Stimulated activated CD4-positive, alpha-beta T cell treated with anti-CD3 and anti-CD28 coated beads, TNF-alpha, amount 100 ng/mL, for 24 hours (primary cell): ENCODE measurements at places on chromosomes 16 and 17.

DNA sequence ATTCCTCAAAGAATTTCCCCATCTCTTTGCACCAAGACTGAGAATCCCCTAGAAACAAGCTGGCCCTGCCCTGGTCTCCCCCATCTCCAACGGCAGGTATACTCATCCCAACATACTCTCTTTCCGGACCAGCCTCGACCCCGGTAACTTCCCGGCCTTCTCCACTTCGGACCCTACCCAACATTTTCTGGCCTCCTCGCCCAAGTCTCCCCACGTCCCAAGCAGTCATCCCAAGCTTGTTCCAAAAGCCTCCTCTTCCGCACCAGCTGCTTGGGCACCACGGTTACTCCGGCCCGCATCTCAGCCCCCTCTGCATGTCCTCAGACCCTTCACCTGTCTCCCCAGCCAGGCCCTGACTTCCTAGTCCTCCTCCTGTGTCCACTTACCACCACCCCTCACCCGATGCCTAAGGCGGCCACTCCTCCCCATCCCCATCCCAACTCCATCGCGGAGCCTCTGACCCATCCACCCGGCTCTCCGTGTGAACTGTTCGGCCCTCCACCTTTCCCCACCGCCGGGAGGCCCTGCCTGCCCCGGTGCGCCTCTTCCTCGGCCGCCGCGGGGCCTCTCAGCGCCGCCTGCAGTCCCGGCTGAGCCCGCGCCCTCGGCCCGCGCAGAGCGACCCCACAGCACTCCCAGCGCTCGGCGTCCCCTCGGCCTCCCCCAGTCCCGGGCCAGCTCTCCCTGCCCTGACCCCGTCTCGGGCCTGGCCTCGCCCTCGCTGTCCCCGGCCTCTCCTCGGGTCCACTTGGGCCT lies 994 bp downstream of the PITPNA start:
- no peak for DNase-seq

GRCh38 chr16:17366299-17366961 lies 104.3 kb downstream of the XYLT1 start:
- DNase-seq, result no peak

GRCh38 chr16:53478965-53479364 lies 24.0 kb downstream of the AKTIP start:
- no peak for DNase-seq

GRCh38 chr17:66468241-66469087 lies 166.1 kb downstream of the PRKCA start:
- no peak for DNase-seq

DNA sequence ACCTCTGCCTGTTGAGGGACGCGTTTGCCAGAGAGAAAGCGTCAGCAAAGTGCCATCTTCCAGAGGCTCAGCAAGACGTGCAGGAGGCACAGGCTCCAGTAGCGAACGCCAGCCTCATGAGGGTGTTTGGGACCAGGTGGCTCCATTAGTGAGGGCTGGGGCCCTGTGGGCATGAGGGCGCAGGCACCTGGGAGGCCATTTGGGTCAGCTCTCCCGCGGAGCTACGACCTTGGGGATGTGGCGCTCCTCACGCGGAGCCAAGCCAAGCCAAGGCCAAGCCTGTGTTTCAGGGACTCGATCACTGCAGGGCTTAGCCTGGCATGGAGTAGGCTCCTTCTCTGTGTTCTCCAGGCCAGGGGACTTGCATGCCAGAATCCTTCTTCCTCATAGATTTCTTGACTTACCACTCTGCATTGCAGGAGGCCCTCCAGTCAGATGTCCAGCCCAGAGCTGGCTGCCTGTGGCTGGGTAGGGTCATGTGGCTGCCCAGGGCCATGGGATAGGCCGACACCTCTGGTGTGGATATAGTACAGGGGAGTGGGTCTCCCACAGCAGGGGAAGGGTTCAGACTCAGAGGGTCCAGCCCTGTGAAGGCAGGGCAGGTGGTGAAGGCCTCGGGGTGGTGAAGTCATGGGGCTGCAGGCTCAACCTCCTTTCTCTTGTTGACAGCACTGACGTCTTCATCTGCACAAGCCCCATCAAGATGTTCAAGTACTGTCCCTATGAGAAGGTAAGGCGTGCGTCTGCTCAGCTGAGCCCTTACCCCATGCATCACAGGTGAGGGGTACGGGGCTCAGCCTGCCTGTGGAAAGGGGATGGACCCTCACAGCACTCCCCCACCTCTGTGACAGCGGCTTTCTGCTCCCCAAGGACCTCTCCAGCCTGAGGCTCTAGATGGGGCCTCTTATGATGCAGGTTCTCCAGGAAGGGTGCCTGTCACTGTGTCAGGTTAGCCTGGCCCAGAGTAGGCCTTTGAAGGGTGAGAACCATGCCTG lies 19.6 kb downstream of the NT5M start:
- no peak for DNase-seq

- DNase-seq, result no peak
These were observed 43.7 kb downstream of the COTL1 start for GRCh38 chr16:84574191-84574590.

GRCh38 chr16:12330541-12330940 lies 354.0 kb downstream of the SNX29 start:
- DNase-seq, result no peak

DNA sequence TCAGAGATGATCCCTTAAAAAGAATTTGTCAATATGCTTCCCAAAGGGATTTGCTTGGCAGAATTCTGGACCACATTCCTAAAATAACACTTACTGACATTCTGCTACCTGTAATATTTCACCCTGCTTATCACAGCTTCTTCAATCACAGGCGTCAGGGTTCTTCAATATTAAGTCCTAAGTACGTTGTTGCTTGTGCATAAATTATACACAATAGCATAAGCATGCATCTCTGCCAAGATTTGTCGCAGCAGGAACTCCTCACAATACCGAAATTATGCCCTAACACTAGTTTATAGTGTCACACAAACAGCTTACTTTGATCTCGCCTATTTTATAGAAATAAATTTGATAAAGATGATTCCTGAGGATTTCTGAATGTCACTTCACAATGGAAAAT lies 48.9 kb downstream of the UBE2G1 start:
- no peak for DNase-seq

GRCh38 chr17:8720596-8720995 lies 24.0 kb downstream of the CCDC42 start:
- no peak for DNase-seq

GRCh38 chr17:48842746-48843145 lies 11.9 kb downstream of the CALCOCO2 start:
- DNase-seq, result no peak

GRCh38 chr16:87541872-87542234 lies 49.0 kb upstream of the ZCCHC14 start:
- DNase-seq, result no peak

GRCh38 chr16:11051879-11052808 lies 107.8 kb downstream of the CLEC16A start:
- DNase-seq, result peak; percentile 12

GRCh38 chr16:76984196-76984595 lies 206.8 kb upstream of the MON1B start:
- no peak for DNase-seq

DNA sequence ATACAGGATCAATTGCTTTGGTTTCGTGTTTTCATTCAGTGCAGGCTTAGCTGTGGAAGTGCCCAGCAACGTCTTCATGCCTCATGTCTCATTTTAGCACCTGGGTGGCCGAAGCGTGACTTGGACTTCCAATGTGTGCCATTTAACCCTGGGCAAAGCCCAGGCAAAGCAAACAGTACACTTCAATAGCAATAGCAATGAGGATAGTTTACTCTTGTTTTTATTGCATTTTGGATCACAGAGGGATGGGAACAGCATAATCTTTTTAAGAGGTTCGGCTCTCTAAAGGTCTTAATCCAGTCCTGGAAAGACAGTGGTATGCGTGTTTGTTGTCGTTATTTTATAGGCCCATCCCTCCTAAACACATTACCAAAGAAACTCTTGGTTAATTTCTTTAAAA lies 86.2 kb downstream of the HS3ST3B1 start:
- no peak for DNase-seq

- DNase-seq, result no peak
These were observed 16.4 kb downstream of the USP36 start for GRCh38 chr17:78824240-78824639.

GRCh38 chr16:4113358-4114256 lies 2.6 kb downstream of the ADCY9 start:
- DNase-seq, result no peak

DNA sequence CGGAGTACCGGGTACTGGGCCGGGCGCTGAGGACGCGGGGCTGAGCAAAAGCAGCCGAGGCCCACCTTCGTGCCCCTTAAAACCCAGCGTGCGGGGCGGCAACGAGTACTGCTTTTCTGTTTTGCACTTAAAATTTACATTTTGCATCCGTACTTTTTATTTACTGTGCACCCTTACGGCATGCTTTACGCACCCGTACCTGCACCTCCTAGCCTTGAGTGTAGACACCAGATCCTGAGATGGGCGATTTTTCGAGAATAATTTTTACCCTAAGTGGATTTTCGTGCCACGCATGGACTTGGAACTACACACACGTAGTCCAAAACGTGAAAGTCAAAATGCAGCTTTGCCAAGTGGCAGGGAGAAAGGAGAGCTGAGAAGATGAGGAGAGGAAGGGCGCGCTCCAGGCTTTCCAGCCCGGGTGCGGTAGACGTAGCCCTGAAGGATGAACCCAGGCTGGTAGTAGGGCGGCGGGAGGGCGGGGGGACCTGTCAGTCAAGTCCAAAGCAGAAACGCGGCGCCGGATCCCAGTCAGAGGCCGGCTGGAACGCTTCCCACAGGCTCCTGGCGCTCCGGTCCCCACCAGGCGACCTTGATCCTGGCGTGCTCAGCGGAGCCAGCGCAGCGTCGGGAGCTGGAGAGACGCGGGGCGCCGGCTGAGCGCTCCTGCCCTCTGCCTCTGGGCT lies 1.2 kb upstream of the CBLN1 start:
- DNase-seq, result no peak

DNA sequence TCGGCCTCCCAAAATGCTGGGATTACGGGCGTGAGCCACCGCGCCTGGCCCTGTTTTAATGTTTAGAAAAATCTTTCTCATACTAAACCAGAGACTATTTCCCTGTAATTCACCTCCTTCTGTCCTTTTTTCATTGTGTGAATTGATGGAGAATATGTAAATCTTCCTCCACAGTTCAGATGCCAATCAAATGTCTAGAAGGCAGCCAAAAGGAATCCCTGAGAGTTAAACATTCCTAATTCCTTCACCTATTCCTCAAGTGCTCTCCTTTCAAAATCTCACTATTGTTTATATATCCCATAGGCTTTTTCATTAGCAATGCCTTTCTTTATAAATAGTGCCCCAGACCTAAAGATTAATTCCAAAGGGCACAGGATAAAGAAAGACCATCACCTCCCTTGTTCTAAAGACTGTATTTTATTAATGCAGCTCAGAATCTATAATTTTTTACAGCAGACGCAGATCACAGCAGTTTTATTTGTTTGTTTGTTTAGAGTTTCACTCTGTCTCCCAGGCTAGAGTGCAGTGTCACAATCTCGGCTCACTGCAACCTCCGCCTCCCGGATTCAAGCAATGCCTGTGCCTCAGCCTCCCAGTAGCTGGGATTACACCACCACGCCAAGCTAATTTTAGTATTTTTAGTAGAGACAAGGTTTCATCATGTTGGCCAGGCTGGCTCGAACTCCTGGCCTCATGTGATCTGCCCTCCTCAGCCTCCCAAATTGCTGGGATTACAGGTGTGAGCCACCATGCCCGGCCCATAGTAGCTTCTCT lies 30.5 kb downstream of the COPZ2 start:
- no peak for DNase-seq
